Fibroblast of skin of back (primary cell): ENCODE measurements at places on chromosomes 12 and 14.

DNA sequence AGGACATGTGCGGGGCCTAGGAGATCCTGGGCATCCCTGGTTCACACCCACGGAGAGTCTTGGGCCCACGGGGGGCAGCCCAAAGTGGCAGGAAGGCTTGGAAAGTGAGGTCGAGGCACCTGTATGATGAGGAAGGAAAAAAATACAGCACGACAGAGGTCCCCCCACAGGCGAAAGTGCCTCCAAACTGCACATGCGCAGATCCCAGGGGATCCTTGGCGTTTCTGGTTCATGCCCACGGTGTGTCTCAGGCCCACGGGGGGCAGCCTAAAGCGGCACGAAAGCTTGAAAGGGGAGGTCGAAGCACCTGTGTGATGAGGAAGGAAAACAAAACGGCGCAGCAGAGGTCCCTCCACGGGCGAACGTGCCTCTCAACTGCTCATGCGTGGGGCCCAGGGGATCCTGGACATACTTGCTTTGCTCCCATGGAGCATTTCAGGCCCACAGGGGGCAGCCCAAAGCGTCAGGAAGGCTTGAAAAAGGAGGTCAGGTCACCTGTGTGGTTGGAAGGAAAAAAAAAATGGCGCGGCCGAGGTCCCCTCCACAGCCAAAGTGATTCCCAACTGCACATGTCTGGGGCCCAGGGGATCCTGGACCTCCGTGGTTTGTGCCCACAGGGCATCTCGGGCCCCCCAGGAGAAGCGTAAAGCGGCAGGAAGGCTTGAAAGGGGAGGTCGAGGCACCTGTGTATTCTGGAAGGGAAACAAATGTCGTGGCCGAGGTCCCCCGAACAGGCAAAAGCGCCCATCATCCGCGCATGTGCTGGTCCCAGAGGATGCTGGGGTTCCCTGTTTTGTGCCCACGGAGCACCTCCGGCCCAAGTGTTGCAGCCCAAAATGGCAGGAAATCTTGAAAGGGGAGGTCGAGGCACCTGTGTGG, 582.6 kb downstream of the ALG10 start:
- DNase-seq: no peak

- DNase-seq: no peak
Observed at GRCh38 chr14:91729756-91730155, 2.1 kb downstream of the CATSPERB start.

DNA sequence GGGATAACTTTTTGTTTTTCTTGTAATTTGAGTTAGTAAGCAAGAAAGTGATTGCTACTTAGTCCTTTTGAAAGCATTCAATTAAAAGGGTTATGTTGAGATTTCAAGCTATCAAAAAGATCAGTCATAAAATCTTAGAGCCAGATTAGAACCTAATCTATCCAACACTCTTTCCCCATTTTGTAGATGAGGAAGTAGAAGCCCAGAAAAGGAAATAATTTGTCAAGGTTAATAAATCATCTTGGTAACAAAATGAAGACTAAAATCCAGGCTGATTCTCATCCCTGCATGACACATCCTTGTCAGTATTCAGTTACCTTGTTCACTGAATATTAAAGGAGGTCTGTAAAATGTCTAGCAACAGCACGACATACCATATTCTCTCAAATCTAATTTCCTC, 26.5 kb downstream of the PPP1R13B start:
- DNase-seq: no peak

- DNase-seq: no peak
Observed at GRCh38 chr12:132986885-132987225, 688 bp downstream of the ZNF26 start.
